ENCODE measurements at places on chromosomes 13 and 19. TPM values are rescaled to one million over a fixed set of nuclear protein-coding genes. Genes with fewer than 3 reads are reported as not detected.

GRCh38 chr13:110520431-110521295 lies 40.9 kb downstream of the RAB20 start:
- H3K36me3 ChIP-seq = peaks cover 10% of the 10 kb centered on the region
- peaks cover 39% of the 10 kb centered on the region for H3K4me1 ChIP-seq
- DNase-seq = peak; percentile 83
- H3K27me3 ChIP-seq = no peaks in the 10 kb centered on the region
- H3K27ac ChIP-seq = peak overlapping the region; percentile 87

DNA sequence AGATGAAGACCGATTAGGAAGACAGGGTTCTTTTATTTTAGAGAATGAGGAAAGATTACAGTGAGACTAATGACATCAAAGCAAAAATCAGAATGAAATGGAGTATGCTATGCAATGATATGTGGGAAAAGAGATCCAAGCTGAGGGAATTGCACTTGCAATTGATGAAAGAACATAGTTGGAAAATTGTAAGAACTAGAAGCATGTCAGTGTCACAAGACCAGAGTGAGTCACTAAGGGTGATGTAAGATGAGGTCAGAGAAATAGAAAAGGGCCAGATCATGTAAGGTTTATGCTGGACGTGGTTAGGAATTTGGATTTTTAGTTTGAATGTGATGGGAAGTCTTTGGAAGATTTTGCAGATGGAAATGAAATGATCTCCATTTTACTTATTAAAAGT lies 1937.3 kb downstream of the OLFM4 start:
- no peak overlapping the region for H3K27ac ChIP-seq
- H3K36me3 ChIP-seq = no peaks in the 10 kb centered on the region
- no peaks in the 10 kb centered on the region for H3K4me1 ChIP-seq
- H3K4me3 ChIP-seq = no peak overlapping the region
- H3K27me3 ChIP-seq = no peaks in the 10 kb centered on the region
- DNase-seq = no peak

ZFR2 gene
- polyA plus RNA-seq = not detected

FFAR2 gene
- polyA plus RNA-seq = 0.15 TPM

GRCh38 chr13:95191821-95192563 lies 109.3 kb downstream of the ABCC4 start:
- H3K27ac ChIP-seq = no peak overlapping the region
- peak; percentile 85 for DNase-seq
- H3K27me3 ChIP-seq = no peaks in the 10 kb centered on the region
- no peak overlapping the region for H3K4me3 ChIP-seq

GRCh38 chr19:1249298-1249989 lies 1.1 kb downstream of the MIDN start:
- peak overlapping the region; percentile 100 for H3K27ac ChIP-seq
- H3K4me3 ChIP-seq = peak overlapping the region; percentile 84
- H3K36me3 ChIP-seq = peaks cover 13% of the 10 kb centered on the region
- peaks cover 65% of the 10 kb centered on the region for H3K4me1 ChIP-seq
- no peaks in the 10 kb centered on the region for H3K27me3 ChIP-seq
- DNase-seq = peak; percentile 96
